AG04449 (cell line): ENCODE measurements at places on chromosomes 12 and 14.
A peak's percentile ranks its signal among the peaks of the same experiment; 100 is the strongest.

DNA sequence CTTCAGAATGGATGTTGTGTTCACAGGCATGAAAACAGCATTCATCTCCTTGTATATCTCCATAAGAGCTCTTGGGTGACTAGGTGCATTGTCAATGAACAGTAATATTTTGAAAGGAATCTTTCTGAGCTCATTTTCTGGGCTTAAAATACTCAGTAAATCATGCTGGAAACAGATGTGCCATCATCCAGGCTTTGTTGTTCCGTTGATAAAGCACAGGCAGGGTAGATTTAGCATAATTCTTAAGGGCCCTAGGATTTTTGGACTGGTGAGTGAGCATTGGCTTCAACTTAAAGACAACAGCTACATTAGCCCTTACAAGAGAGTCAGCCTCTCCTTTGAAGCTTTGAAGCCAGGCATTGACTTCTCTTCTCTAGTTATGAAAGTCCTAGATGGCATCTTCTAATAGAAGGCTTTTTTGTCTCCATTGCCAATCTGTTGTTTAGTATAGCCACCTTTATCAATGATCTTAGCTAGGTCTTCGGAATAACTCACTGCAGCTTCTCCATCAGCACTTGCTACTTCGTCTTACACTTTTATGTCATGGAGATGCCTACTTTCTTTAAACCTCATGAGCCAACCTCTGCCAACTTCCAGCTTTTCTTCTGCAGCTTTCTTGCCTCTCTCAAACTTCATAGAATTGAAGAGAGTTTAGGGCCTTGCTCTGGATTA is 79.6 kb upstream of the PSMA6 start:
- no peak for DNase-seq

DNA sequence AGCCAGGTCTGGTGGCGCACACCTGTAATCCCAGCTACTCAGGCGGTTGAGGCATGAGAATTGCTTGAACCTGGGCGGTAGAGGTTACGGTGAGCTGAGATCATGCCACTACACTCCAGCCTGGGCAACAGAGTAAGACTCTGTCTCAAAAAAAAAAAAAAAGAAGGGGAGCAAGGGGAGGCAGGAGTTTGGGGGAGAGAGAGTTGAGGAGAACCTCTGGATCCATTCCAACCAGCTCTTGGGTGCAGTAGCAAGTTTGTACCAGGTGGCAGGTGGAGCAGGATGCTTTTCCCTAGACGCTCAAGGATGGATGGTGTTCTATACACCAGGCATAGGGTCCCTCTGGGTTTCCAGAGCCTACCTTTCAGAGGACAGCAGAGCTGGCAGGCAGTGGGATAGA is 1.9 kb downstream of the NFE2 start:
- no peak for DNase-seq

GRCh38 chr14:58027904-58028303 is 124.1 kb downstream of the ARMH4 start:
- no peak for DNase-seq

DNA sequence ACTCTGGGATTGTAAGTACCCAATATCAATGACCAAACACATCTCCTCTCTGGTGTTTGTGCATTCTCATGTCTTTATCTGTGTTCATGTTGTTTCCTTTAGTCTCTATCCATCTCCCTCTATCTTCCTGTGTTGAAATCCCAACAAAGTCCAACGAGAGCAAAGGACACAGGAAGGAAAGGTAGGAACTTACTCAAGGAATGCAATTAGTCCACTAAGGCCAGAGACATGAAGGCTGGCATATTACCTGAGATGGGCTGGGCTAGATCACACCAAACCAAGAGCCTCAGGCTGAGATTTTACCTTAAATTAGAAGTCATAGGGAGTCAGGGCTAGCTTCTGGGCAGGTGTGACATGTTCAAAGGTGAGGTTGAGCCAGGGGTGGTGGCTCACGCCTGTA is 14.3 kb upstream of the LGALS3 start:
- no peak for DNase-seq

GRCh38 chr12:116372815-116373214 is 95.3 kb upstream of the MED13L start:
- no peak for DNase-seq

DNA sequence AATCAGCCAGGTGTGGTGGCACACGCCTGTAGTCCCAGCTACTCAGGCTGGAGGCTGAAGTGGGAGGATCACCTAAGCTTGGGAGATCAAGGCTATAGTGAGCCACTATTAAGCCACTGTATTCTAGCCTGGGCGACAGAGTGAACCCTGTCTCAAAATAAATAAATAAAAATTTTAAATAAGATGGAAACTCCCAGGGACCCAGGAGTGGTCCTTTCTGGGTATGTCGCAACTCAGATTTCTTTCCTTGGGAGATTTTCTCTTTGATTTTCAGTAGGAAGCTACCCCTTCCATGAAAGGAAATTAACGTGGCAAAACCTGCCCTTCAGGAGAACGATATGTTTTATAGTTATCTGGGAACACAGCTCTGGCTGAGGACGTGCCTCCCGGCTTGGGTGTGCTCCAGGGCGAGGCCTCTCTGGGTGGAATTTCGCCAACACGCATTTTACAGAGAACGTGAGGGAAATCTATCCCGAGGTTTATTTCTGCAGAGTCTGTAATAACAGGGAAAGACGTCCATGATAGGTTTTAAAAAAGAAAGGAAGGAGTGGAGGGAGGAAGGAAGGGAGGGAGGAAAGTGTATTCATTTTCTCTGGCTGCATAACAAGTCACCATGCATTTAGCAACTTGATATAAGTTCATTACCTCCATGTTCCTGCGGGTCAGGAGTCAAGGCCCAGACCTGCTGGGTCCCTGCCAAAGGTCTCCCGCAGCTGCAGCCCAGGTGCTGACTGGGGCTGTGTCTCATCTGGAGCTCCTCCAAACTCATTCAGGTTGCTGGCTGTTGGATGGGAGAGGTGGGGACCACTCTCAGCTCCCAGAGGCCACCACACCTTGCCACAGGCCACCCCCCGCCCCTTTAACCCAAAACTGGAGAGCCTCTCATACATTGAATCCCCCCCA is 80.6 kb upstream of the GSC start:
- DNase-seq, result no peak

GRCh38 chr12:26274441-26275312 is 79.3 kb downstream of the SSPN start:
- peak; percentile 98 for DNase-seq

GRCh38 chr12:50214018-50214417 is 46.8 kb upstream of the CERS5 start:
- no peak for DNase-seq

DNA sequence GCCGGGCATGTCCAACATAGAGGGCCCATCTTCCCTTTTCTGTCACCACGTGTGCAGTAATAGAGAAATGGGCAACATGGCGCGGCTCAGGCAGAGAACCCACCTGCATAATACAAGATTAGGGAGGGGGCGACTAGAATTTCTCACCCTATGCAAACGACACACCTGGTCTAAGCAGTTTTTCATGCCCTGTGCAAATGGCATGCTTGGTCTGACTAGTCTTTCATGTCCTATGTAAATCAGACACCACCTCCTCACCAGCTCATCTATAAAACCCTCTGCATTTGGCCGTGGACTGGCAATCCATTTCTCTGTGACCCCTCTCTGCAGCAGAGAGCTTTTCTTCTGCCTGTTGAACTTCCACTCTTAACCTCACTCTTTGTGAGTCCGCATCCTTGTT is 180.2 kb upstream of the PZP start:
- no peak for DNase-seq

DNA sequence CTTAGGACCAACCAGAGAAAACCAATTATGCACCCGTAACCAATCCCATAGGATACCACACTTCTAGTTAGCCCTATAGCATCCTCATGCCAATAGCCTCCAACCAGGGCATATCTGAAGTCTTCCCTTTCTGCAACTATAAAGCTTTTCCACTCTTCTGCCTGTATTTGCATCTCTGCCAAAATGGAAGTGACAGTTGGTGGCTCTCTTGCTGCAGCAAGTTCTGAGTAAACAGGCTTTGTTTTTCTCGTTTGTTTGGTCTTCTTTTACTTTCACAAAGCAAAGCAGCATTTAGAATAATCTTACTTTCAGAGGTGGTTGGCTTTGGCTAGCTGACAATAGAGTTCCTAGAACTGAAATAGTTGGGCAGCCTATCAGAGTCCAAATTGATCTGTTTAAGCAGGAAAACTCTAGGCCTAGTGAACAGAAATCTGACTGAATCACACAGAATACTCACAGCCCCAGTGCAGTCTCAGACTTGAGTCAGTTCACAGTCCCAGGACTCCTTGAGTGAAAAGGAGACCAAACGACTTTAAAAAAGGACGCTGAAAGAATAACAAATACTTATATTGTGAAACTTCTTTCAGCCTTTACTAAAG is 1029.7 kb upstream of the LRFN5 start:
- DNase-seq, result no peak

DNA sequence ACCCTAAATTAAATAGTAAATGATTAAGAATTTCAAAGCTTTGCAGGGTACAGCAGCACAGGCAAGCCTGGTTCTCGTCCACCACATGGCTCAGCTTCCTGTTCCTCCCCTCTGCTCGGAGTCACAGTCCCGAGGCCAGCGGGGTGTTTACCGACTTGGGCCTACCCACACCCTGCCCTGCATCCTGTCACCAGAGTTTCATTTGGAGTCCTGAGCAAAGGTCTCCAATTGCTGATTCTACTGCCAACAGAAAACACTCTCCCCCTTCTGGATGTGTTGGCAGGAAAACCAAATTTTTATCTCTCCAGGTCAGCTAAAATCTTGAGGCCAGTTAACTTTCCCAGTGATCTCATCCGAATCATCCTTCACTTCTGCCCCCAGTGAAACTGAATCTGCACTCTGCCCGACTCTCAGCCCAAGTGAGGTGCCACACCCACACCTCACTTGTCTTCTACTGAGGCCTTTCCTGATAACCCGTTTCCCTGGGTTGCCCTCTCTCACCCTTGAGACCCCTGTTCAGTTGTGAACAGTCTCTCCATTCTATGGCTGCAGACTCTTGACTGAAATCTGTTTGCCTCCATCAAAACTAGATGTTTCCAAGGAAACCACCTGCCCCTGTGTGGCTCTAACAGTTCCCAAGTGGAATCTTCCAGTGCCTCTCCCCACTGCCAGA is 71.2 kb downstream of the VCPKMT start:
- no peak for DNase-seq

- no peak for DNase-seq
Observed at GRCh38 chr14:92692822-92693226, 55.6 kb downstream of the LGMN start.

DNA sequence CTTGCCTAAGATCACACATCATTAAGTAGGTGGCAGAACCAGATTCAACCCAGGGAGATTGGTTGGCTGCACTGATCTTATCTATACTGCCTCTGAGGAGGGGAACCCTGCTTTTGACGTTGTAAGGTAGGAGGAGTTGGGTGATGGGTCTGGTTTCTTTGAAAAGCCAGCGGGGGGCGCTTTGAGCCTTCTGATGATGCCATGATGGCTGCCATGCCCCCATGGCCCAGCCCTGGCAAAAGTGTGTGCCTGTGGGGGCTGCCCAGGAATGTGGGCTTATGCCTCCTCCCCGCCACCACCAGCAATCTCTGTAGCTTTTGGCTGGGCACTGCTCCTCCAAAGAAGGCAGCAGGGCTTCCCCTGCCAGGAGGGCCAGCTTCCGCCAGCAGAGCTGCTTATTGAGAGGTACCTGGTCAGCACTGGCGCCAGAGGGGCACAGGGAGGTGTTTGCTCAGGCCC is 224.3 kb downstream of the SLC41A2 start:
- no peak for DNase-seq

DNA sequence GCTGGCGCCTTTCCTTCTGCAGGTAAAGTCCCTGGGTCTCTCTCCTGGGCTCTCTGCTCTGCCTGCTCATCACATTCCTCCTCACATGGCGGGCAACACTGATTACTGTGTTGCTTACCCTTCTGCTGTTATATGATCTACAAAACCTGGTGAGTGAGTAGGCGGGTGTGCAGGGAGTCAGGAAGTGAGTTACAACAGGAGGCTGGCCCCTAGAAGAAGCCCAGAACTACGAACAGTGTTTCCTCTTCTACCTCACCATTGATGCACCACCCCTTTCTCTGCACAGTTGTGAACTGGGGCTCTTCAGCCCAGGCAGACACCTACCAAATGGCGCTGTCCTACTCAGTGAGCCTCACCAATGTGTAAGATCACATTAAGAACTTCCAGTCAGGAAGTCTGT is 4.9 kb upstream of the KLHL33 start:
- DNase-seq, result no peak
